ENCODE measurements at places on chromosomes 13 and 19. TPM values are rescaled to one million over a fixed set of nuclear protein-coding genes. Genes with fewer than 3 reads are reported as not detected.

ZNF320 gene
- 52.1 TPM for polyA plus RNA-seq

ZNF530 gene
- polyA plus RNA-seq: 4.6 TPM

DNA sequence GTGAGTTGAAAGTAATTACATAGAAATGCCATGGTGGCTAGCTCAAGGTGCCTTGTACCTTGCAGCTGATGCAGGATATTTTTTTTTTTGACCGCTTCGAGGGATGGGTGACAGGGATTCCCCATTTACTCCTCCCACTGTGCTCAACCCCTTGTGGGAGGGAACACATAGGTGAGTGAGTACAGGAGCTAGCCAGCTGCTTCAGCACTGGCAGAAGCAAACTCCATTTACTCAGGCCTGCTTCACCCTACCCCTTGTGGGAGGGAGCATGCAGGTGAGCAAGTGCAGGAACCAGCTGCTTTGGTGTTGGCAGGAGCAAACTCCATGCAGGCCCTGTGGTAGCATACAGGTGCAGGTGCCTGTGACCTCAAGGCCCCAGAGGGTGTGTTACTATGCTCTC lies 330.1 kb downstream of the TDRD3 start:
- DNase-seq: no peak

DNA sequence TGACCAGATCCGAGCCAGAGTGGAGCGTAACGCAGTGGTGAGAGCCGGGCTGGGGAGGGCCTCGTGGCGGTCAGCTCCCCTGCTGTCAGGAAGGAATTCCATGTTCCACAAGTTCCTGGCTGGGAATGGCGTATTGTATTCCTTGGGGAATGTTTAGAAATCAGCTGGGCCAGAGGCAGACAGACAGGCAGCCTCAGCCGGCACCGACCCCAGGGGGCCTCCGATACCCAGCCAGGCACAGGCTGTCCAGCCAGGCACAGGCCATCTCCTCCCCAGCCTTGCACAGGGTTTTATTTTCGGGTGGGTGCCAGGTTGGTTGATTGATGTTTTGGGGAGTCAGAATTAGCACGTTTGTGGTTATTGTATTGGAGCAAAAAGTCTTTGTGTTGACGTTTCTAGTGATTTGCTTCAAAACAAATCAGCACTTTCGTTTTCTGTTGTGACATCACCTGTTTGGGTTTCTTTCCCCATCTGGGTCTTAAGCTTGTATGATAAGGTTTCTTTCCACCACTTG lies 126.6 kb upstream of the MCF2L start:
- no peak for DNase-seq

GRCh38 chr13:32622827-32623226 lies 36.6 kb downstream of the PDS5B start:
- no peak for DNase-seq

GRCh38 chr19:2302319-2303210 lies 5.4 kb downstream of the LINGO3 start:
- peak; percentile 54 for DNase-seq

- DNase-seq: no peak
Observed at GRCh38 chr13:81686877-81687276, 1346.0 kb upstream of the SPRY2 start.

GRCh38 chr19:13092158-13092543 lies 10.5 kb downstream of the LYL1 start:
- no peak for DNase-seq

- no peak for DNase-seq
Observed at GRCh38 chr19:31639306-31639705, 290.1 kb upstream of the TSHZ3 start.

OLFM2 gene
- polyA plus RNA-seq: 23.7 TPM

DNA sequence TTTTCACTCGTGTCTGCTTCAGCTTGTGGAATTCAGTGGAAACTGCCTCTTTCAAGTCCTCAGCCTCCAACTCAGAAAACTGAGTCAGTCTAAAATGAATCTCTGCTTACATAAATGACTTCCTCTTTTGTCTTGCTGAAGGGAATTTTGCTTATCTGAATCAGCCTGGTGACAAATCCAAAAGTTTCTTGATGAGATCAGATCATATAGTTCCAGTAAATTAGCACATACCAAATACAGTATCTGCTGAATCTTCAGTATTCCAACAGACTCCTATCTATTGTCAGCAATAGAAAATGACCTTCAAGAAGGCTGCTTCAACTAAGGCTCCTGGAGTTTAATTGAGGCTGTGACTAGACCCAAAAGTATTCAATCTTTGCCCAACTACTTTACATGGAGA lies 290.0 kb downstream of the MZT1 start:
- no peak for DNase-seq

ZNF845 gene
- 8.1 TPM for polyA plus RNA-seq

CLEC17A gene
- not detected for polyA plus RNA-seq

ZNF541 gene
- 0.40 TPM for polyA plus RNA-seq

DNA sequence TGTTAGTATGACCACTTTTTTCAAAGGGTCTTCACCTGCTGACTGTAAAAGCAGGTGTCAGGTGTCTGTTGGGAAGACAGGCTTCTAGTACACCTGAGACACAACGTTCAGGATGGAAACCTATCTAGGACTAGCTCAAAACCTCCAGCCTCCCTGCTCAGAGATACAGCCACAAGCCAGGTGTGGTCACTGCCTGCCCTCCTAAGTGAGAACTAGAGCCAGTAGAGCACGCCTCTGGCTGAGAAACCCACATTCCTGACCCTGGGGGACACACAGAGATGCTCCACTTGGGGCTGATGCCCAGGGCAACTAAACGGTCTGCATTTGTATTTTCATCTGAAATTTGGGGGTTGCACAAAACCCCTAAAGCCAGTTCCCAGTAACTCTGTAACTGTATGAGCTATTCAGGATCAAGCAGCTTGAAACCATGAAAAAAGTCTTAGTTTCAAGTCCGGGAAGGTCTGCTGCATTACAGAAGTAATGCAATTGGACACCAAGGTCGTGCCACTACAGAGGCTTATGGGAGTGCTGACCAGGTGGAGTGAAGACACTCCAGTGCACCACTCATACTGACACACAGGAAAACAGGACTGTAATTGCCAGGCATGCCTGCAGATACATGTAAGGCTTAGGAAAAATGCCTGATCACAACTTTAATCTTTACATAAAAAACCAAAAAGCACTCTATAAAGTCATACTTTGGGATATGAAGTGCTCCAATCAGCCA lies 27.8 kb downstream of the ANKRD10 start:
- DNase-seq: peak; percentile 59

DNA sequence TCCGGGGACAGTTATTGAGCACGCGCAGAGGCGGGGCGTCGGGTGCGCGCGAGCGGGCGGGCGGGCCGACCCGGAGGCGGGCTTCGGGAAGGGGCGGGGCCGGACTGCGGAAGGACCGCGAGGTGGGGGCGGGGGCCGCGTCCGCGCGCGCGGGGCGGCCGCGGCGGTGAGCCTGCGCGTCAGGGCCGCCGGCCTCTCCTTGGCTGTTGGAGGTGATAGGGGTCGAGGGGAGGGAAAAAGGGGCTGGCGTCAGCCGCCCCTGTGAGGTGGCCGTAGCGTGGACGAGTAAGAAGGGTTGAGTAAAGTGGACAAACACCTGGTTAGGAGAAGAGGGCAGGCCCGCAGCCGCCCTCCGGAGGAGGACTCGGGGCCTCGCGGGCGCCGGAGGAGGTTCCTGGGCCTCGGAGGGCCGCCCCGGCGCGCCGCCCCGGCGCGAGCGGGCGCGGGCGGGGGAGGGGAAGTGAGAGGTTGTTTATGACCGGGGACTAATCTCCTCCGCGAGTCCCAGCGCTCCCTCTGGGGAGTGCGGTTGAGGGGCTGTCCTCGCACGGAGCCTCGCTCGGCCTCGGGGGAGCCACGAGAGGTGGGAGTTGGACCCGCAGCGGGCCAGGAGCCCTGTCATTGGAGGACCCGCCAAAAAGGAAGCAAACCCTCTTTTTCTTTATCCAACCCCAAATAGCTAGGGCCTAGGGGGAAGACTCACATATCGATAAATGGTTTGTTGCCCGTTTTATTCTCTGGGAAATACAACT lies 547 bp upstream of the INTS6 start:
- peak; percentile 83 for DNase-seq

DNA sequence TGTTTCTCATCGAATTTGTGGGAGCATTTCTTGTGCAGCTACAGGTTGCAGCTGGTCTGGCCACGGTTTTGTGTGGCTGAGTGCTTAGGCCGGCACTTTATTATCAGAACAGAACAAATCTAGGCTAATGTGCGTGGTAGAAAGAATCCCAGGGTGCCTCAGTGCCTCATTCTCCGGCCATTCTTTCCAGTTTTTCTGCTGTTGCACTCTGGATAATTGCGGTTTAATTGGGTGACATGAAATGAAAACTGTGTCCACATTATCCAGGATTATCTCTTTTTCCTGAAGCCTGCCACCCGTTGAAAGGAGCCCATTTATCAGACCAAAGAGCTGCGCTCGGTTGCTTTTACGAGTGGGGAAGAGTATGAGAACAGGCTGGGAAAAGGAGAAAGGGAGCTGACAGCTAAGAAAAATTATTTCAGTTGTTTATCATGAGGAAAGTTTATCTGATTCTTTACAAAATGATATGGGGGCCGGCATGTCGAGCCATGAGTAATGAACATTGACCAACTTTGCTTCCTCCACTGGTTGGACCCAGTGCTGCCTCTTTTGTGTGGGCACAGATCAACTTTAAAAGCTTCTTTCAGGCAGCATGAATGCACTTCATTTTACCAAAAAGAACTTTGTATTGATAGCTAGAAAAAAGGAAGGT lies 117.0 kb upstream of the SOX21 start:
- DNase-seq: no peak
